Right renal pelvis (tissue), 4 donors: ENCODE measurements at places on chromosomes 4 and X.

GRCh38 chr4:64079316-64079715 is 329.9 kb downstream of the TECRL start:
- DNase-seq, result no peak

GRCh38 chr4:84503495-84504437 is 4.7 kb upstream of the NKX6-1 start:
- DNase-seq, result no peak

DNA sequence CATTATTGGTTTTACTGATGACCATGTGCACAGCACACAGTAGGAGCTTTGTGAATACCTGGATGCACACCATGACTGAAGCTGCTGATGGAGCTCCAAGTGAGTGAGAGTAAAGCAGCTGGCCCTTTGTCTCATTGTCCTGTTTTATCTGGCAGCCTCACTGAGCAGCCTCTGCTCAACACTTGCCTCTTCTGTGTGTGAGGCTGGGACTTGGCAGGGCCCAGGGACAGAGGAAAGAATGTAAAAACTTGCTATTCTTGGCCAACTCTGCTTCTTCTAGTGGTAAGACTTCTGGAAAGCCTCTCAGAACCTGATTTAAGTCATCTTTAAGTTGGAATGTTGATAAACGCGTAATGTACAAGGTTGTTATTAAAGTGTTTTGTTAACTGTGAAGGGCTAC is 61.4 kb downstream of the BEX1 start:
- DNase-seq, result no peak

GRCh38 chrX:13955975-13956374 is 73.7 kb downstream of the GEMIN8 start:
- no peak for DNase-seq

DNA sequence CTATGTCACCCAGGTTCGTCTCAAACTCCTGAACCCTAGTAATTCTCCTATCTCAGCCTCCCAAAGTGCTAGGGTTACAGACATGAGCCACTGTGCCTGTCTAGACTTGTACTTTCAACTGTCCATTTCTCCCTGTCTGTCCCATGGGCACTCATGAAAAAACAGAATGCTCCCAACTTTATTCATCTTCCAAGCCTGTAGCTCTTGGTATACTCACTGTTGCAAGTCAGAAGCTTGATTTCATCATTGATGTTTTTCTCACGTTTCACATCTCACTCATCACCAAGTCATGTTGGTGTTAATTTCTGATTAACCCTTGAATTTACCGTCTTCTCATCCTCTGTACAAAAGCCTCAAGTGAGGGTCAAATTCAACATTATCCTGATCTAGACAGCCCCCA is 7.3 kb upstream of the SRP72 start:
- DNase-seq, result no peak
